ENCODE measurements at places on chromosomes 7 and 10.

DNA sequence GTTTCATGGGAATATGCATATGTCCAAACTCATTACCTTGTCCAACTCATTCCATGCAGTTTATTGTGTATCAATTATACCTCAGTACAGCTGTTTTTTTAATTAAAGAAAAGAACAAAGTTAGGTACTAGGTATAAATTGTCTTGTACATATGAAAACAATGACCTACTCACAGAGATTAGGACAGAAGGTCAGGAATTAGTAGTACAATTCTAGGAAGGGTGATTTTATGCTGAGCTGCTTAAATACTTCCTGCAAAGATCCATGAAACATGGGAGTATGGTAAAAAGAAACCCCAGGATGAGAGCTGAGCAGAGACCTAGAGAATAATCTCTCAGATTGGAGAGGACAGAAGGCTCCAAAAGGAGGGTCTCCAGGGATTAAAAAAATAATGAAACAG is 13.8 kb upstream of the KDM7A start:
- DNase-seq: no peak

DNA sequence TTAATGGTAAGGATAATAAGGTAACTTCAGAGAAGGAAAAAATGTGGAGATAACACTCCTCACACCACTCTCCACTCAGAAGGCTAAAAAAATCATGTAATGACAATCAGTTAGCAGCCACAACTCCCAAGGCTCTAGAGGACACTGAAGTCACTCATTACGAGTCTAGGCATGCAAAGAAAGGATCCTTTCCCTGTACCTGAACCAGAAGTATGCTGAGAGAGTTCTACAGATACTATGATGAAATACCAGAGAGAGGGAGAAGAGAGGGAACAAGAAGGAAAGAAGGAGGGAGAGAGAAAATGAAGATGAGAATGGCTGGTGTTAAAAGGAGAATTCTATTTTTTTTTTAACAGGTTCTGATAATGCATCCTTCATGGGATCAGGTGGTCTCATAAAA is 224.3 kb upstream of the PLXNA4 start:
- DNase-seq: no peak

- DNase-seq: no peak
These were observed 415.4 kb downstream of the DNAJB9 start for GRCh38 chr7:108985037-108985436.

- no peak for DNase-seq
These were observed 560.2 kb downstream of the TCERG1L start for GRCh38 chr10:130751106-130751840.

DNA sequence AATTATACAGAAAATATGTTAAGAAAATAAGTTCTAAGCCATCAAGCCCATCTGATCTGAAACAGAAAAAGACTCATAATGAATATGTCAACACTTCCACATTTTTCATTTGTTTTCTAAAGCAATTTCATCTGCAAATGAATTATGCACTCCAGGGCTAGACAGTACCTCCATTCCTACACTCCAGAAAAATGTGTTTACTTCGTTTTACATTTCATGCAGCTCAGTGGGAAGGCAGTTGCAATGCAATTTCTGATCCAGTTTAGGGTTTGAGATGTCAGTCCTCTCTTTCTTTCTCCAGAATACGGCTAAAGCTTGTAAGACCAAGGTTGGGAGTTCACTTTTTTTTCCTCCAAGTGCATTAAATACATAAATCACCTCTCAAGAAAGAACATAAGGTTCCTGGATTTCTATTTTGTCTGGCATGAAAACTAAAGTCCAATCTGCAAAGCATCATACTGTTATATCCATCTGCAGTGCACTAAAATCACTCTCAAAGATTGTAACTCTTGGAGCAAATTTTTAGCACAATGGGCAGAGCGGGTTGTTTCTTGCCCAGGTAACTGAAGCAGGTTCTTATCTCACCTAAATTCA is 348.8 kb upstream of the C7orf33 start:
- no peak for DNase-seq

GRCh38 chr7:128112781-128113221 is 81.6 kb upstream of the LRRC4 start:
- peak; percentile 41 for DNase-seq

DNA sequence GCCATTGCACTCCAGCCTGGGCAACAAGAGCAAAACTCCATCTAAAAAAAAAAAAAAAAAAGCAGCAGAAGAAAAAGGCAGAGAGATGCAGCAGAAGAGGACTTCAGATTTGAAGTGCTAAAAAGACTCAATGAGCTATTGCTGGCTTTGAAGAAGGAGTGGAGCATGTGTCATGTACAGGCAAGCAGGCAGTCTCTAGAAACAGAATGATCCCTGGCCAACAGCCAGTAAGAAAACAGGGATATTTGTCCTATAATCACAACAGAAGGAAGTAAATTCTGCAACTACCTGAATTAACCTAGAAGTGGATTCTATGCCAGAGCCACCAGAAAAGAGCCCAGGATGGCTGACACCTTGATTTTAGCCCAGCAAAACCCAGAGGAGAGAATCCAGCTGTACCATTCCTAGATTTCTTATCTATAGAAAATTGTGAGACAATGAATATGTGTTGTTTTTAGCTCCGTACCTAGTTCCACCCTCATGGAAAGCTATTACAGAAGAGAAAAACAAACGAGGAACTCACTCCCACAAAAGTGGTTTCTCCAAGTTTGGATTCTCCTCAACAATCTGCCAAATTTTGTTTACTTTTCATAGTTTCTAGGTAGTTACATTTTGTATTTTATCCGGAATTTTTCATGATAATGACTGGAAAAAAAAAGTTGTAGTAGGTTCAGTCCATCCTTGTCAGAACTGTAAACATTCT is 198.2 kb upstream of the GNAI1 start:
- DNase-seq: no peak

- DNase-seq: no peak
These were observed 1.5 kb downstream of the FAM170B start for GRCh38 chr10:49132362-49132737.

GRCh38 chr10:131635564-131636015 is 265.2 kb upstream of the PPP2R2D start:
- DNase-seq: no peak

- no peak for DNase-seq
These were observed 198.4 kb downstream of the PCLO start for GRCh38 chr7:82964150-82964882.
